Erythroblast (primary cell): ENCODE measurements at places on chromosomes 7 and 10.
A peak's percentile ranks its signal among the peaks of the same experiment; 100 is the strongest.

DNA sequence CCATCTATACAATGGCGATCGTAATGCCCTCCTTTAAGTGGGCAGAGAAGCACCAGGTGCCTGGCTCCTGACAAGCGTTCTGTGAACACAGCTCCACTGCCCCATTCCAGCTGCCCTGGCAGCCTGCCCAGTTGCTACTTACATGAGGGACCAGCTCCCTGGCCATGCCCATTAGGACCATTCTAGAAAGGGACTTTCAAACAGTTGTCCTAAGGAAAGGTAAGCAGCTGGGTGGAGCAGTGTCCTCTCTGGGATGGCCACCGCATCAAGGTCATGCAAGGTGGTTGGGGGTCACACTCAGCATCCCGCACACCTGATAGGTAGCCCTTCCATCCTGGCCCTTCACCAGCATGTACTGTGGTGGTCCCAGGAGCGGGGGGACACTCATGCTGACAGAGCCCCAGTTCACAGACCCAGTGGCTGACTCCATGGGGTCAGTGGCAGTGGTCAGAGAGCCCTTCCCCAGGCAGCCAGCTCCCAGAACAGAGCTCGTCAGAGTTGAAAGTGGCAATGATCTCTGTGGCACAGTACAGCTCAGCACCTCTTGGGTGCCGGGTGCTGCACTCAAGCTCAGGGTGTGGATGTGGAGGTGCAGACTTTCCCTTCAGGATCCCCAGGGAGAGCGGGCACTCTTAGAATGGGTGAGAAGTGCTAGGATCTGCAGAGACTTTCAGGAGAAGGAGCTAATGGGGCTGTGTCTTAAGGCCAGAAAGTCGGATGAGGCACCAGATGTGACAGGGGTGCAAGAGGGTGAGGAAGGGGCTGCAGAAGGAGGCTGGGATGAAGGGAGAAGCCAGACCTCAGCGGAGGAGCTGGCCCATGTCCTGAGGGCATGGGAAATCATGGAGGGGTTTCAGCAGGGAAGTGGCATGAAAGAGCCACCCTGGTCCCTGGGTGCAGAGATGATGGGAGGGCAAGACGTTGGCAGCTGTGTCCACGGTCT is 10.9 kb downstream of the MMRN2 start:
- DNase-seq = no peak

- DNase-seq = peak; percentile 28
These were observed 110.8 kb upstream of the PPP2R2D start for GRCh38 chr10:131790021-131790420.

DNA sequence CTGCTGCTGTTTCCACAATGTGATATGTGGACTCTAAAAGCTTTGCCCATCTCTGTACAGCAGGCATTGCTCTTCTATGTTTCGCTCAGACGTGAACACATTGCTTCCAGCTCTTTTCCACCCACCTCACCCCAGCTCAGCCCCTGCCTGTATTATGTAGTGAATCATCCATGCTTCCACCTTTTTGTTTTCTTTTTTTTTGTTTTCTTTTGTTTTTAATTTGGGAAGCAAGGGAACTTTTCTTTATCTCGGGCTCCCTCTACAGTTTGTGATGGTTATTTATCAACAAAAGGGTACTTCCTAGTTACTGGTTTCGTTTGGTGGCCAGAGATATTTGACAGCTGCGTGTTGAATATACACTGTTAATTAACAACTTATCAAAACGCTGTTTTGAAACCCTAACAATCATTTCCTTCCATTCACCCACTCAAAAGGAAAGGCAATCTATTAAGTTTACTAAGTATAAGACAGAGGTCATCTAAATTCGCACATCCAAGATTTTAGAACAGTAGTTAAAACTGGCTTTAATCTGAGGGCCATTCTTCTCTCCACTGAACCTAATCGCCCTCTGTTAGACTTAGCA is 127.9 kb upstream of the STK17A start:
- DNase-seq = peak; percentile 40

DNA sequence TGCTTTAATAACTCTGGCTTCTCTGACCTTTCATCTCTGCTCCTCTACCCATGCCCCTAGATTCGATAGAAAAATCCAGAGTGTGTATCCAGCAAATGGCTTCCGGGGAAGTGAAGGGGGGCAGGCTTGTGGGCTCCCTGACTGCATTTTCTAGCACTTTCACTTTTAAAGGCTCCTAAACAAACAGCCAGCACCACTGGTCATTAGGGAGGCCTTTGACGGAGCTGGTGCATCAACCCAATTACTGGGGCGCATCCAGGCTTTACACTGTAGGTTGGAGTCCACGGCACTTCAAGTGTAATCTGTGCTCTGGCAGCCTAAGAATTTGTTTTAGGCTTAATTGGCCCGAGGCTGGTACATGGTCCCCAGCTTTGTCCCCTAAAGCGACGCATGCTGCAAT is 291.9 kb downstream of the GFRA1 start:
- DNase-seq = no peak

DNA sequence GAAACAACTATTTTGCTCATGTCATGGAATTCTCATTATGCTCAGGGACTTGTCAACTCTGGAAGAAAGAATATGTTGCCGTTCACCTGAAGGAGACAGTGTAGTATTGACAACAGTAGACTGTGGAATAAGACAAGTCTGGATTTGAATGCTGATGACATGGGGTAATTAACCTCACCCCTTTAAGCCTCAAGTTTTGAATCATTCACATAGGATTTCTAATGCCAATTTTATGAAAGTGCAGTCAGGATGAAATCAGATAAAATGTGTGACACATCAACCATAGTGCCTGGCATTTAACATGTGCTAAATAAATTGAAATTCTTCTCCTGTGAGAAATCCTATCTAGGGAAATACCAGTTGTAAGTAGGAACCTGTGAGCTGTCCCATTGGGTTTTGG is 305.8 kb downstream of the KIF20B start:
- DNase-seq = no peak

GRCh38 chr10:43396928-43397624 is 11.9 kb downstream of the HNRNPF start:
- peak; percentile 90 for DNase-seq

GRCh38 chr7:51124321-51124720 is 192.3 kb downstream of the COBL start:
- DNase-seq = no peak

GRCh38 chr10:73597346-73597745 is 6.2 kb upstream of the USP54 start:
- DNase-seq = no peak
